Thoracic aorta endothelial cell (primary cell): ENCODE measurements at places on chromosomes 7 and 10. TPM values are rescaled to one million over a fixed set of nuclear protein-coding genes. Genes with fewer than 3 reads are reported as not detected.

PON1 gene
- not detected in 2 replicates for total RNA-seq

SPDYE9 gene
- not detected in 2 replicates for total RNA-seq

CLDN3 gene
- 0.27 and 0.43 TPM in 2 replicates for total RNA-seq

DNAJB9 gene
- total RNA-seq = 14.1 and 17.0 TPM in 2 replicates

NRP1 gene
- 281 and 335 TPM in 2 replicates for total RNA-seq

WDR91 gene
- 4.1 and 5.7 TPM in 2 replicates for total RNA-seq

PLXDC2 gene
- 0.93 and 1.5 TPM in 2 replicates for total RNA-seq

COBL gene
- total RNA-seq = not detected in 2 replicates

NEURL1 gene
- under 0.01 and 0.43 TPM in 2 replicates for total RNA-seq

PYROXD2 gene
- 2.1 and 3.5 TPM in 2 replicates for total RNA-seq

CDC14C gene
- not detected in 2 replicates for total RNA-seq
